ENCODE measurements at places on chromosomes 7 and 10. TPM values are rescaled to one million over a fixed set of nuclear protein-coding genes. Genes with fewer than 3 reads are reported as not detected.

DNA sequence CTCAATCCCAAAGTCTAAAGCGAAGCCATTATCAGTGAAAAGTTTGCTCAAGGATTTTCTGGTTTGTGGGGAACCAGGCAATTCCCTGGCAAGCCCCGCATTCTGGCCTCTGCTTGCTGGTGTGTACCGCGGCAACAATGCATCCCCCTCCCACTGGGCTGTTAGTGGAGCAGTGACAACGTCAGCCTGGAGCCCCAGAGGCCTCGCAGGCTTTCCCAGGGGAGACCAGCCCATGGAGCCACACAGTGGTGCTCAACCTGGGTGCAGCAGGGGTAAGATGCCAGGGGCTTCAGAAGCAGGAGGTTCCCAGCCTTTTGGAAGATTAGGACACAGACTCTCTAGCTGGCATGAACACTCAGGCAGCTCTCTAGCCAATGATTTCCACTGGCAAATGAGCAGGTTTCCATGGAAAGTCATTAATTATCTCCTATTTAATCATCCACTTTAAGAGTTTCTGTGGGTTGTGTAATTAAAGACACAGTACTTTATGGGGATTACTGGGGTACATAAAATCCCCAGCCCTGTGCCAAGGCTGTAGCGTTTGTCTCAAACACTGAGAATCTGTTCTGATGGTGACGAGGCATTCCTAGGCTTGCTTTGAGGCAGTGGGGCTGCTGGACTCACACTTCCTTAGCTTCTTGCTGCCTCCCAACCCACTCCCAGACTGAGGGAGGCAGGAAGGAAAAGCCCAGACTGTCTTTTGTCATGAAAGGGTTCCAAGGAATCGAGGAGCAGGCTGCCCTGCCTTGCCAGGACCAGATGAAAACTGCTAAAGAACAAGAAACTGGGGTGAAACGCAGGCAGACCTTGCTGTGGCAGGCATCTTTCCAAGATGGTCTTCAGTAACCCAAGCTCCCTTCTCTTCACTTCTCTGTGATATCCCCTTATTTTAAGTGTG is 411.9 kb upstream of the SHH start:
- no peak overlapping the region for H3K4me3 ChIP-seq
- no peaks in the 10 kb centered on the region for H3K4me1 ChIP-seq
- peaks cover 48% of the 10 kb centered on the region for H3K27me3 ChIP-seq
- no peaks in the 10 kb centered on the region for H3K36me3 ChIP-seq
- H3K27ac ChIP-seq: no peak overlapping the region

The PON3 gene
- 6.5 TPM for total RNA-seq

The NEUROD6 gene
- not detected for total RNA-seq

The GNAI1 gene
- 14.7 TPM for total RNA-seq

The CALHM3 gene
- not detected for total RNA-seq

The PLAC9 gene
- not detected for total RNA-seq

The FFAR4 gene
- 0.61 TPM for total RNA-seq

The TMEM254 gene
- 33.2 TPM for total RNA-seq

- H3K4me1 ChIP-seq: peaks cover 35% of the 10 kb centered on the region
- no peak for DNase-seq
- H3K4me3 ChIP-seq: no peak overlapping the region
- peaks cover 10% of the 10 kb centered on the region for H3K36me3 ChIP-seq
- no peak overlapping the region for H3K27ac ChIP-seq
- no peaks in the 10 kb centered on the region for H3K27me3 ChIP-seq
These were observed 87.2 kb downstream of the TCF7L2 start for GRCh38 chr10:113037218-113037617.

The NPSR1 gene
- not detected for total RNA-seq
